ENCODE measurements at places on chromosomes 5 and 9.
A peak's percentile ranks its signal among the peaks of the same experiment; 100 is the strongest.

DNA sequence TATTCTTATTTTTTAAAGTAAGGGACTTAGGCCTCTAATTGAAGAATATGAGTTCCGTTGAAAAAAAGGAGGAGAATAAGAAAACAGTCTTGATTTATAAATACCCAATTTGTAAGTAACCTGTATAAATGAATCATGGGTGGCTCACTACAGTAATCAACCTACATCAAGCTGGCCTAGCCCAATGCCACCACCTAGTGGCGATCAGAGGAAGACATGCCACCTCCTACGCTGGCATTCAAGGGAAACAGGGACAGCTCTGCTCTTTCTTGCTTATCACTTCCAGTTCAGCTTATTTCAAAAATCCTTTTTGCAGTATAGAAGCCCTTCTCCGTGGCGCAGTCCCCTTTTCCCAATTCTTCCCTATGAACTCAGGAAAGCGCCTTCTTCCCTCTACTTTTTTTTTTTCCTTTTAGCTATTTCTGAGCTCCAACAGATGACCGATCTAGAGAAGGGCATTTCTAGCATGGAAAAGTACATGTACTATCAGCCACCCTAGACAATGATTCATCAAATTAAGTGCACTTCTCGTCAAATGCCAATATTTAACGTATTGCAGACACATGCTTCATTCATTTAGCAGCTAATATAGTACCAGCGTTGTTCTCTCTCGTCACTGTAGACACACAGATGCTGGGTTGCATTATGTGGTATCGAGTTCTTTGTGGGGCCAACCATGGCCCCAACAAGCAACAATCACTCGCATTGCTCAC lies 28.3 kb downstream of the PTPN3 start:
- peak; percentile 77 for DNase-seq

DNA sequence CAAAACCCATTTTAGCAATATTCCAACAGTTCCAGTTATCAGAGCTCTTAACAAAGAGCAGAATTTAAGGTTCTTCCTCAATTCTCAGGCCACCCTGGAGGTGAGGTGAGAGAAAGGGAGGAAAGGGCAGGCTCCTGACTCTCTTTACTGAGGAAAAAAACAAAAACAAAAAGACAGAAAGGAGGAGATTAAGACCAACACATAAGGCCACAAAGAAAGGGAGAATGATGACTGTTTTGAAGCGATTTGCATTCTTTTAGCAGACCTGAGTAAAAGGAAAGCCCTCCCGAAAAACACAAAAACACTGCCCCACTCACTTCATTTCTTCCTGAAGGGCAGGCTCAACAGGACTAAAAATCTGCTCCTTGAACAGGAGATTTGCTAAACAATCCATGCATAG lies 300.5 kb downstream of the ARL15 start:
- DNase-seq, result no peak

- DNase-seq, result no peak
These were observed 121.7 kb downstream of the DEPDC1B start for GRCh38 chr5:60578315-60578714.

DNA sequence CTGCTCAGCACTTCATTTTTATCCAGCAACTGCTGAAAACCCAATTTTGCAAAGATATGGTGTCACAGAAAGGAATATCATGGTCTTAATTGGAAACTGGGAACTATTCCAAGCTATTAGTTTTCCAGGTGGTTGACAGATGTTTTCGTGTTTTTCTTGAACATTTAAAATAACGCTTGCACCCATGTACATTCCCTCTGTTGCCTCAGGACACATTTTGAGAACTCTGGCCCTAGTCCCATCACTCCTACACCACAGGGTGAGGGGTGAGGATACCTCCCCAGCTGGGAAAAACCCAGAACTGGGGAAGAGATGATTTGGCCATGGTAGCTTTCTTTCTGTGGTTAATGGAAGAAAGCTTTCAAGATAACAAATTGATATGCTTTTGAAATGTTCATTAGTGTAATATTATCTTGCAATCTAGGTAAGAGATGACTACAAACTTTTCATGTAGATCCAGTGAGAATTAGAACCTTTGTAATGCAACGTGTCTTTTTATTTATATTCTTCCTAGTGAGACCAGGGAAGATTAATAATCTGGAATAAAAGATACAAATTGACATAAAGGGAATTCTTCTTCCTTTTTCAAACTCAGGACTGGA lies 627.0 kb downstream of the RAB3C start:
- no peak for DNase-seq

GRCh38 chr9:91035825-91036208 lies 234.2 kb downstream of the SYK start:
- no peak for DNase-seq

- DNase-seq, result no peak
These were observed 237.0 kb downstream of the TENT4A start for GRCh38 chr5:6950250-6950649.
